ENCODE measurements at places on chromosomes 5 and 9.

GRCh38 chr9:217950-218349 lies 3.3 kb downstream of the DOCK8 start:
- no peak for DNase-seq

DNA sequence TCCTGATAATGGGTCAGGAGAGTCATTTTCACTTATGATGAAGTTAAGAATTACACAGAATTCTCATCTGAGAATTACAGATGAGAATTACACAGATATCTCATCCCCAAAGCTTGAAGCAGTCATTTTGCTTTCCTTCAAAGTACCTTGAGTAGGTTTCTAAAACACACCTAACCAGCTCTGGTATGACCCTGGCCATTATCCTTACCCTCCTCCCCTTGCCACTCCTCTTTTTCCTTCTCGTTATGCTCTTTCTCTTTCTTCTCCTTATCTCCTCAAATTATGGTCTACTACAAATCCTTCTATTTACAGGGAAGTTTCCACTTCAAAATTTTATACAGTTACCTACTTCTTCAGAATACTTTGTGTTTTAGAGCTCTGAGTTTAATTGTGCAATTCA lies 44.5 kb downstream of the MEF2C start:
- no peak for DNase-seq

GRCh38 chr5:160467555-160468362 lies 46.1 kb downstream of the PTTG1 start:
- peak; percentile 75 for DNase-seq

DNA sequence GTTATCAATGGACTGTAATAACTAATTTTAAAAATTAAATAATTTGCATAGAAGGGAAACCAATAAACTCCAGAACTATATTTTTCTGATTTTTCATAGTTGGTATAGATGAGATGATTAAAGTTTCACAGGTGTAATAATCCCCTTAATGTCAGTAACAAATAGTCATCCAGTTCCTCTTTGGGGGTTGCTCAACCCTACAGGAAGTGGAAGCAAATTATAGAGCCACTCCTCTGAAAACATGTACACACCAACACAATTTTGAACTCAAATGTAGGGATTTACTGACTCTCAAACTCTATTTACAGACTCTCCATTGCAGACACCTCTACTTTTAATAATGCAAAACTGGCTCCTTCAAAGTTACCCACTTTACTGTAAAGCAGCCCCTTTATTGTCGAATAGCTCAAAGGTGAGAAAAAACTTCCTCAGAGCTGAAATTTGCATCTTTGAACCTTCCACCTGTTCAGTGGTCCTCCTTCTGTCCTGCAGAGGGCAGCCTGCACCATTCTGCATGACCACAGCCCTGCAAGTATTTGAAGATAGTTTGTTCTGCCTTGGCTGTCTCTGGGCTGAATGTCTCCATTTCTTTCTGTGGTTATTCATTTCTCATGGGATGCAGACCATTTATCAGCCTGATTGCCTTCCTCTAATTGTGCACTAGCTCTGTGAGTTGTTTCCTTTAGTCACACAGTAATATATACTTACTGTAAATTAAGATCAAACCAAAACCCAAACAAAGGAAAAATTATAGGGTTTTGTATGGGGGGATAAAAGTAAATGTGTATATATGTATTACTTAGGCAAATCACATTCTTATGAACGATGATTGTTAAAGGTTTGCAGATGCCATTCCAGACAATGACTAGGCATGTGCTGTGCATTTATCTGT lies 383.2 kb upstream of the SGCD start:
- peak; percentile 72 for DNase-seq

DNA sequence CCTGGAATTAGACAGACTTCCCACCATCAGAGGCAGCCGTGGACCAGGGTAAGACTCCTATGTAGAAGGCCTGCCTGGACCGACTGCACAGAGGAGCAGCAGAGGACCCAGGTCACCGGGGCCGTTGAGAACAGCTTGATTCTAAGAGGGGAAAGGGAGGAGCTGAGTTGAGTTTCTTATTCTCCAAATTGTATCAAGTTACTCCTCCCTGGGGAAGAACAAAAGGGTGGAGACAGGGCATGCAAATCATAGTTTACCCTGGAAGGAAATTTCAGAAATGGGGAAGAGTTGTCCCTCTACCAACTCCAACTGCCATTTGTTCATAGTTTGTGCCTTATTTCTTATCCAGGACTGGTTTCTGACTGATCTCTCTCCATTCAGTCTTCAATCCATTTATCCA lies 20.9 kb upstream of the SLC31A2 start:
- no peak for DNase-seq

DNA sequence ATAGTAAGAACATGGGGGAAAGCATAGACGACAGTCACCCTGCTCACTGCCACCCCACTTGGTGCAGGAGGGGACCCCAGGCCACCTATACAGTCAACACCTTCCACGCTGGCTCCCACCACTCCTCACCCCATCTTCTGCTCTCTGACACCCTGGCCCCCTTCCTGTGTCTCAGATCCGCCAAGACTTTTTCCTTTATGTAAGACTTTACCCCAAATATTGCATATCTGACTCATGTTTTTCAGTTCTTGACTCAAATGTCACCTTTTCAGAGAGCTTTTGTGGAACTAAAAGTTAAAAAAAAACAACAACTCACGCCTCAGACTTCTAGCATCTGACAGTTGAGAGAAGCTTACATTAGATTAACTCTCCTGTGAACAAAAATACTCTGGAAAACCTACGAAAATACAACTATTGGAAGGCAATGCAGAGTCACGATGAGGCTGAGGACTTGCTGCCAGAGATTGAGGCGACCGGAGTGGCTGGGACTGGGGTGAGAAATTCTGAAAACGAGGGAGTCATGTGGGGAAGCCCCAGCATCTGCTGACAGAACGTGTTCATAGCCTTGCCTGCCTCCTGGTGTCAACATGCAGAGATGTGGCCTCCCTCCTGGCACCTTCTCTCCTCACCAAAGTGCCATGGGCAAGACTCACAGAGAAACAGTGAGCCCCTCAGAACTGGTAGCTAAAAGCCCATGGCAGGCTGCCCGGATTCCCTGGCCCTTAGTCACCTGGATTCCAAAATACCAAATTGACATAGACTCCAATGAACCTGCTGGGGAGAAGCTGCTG lies 22.4 kb upstream of the FCN2 start:
- peak; percentile 82 for DNase-seq

DNA sequence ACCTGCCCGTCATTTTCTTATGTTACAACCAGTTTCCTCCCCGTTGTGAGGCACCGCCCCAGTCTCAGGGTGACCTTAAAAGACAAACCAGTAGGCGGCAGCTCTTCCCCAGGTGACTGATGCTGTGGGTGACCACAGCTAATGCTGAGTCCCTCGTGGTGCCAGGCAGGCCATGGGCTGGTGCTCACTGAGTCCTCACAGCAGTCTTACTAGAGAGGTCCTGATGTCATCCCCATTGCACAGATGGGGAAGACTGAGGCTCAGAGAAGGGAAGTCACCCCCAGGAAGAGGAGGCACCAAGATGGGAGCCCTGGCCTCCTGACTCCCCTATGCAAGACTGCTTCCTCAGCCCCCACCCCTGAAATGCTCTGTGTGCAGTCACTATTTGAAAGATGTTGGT lies 978 bp downstream of the CFAP157 start:
- DNase-seq = peak; percentile 32

- DNase-seq = no peak
These were observed 57.7 kb downstream of the PDE6A start for GRCh38 chr5:149886692-149887470.

- DNase-seq = no peak
These were observed 4.9 kb downstream of the AKNA start for GRCh38 chr9:114382699-114383520.

- no peak for DNase-seq
These were observed 171.0 kb downstream of the RMI1 start for GRCh38 chr9:84151640-84152039.

DNA sequence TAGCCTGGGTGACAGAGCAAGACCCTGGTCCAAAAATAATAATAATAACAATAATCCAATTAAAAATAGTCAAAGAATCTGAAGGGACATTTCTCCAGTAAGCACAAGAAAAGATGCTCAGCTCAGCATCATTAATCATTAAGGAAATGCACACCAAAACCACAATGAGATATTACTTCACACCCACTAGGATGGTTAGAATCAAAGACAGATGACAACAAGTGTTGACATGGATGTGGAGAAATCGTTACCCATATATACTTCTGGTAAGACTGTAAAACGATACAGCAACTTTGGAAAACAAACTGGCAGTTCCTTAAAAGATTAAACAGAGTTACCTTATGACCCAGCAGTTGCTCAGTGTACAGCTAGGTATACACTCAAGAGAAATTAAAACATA lies 5.3 kb upstream of the FANCG start:
- no peak for DNase-seq

- no peak for DNase-seq
These were observed 508.2 kb downstream of the CETN3 start for GRCh38 chr5:89901346-89901745.

- DNase-seq = no peak
These were observed 709.3 kb upstream of the RGMB start for GRCh38 chr5:98064118-98064685.

- DNase-seq = no peak
These were observed 182.2 kb upstream of the ANKRD55 start for GRCh38 chr5:56415356-56415765.

DNA sequence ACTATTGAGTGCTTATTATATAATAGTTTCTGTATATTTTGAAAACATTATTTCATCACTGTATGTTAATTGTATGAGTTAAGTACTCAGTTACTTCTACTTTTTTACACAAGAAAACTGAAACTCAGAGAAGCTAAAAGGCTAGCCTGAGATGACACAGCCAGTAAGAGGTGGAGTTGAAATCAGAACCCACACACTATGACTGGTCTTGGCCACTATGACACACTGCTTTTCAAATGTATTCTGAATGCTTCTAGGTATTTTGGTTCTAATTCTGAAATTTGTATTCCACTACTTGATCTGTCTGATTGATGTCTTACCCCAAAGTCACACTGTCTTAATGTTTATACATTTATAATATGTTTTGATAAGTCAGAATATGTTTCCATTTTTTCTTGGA lies 181.8 kb downstream of the ZDHHC21 start:
- DNase-seq = no peak

DNA sequence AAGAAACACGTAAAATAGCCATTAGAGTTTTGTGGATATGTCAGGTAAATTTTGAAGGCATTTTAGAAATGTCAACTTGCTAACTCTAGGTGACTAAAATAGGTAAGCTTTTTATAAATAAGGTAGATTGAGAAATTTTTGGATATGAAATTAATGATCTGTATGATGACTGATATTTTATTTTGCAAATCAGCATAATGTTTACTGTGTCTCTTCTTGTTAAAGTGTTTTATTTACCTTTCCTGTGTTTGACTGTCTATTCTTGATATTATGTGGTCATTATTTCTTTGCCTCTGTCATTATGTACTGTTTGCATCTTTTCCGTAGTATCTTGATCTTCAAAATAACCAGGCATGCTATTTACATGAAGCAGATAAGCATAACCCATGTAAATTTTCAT lies 58.4 kb downstream of the ZCCHC7 start:
- DNase-seq = no peak

GRCh38 chr9:21996858-21997257 lies 2.3 kb downstream of the CDKN2B-AS1 start:
- DNase-seq = no peak

DNA sequence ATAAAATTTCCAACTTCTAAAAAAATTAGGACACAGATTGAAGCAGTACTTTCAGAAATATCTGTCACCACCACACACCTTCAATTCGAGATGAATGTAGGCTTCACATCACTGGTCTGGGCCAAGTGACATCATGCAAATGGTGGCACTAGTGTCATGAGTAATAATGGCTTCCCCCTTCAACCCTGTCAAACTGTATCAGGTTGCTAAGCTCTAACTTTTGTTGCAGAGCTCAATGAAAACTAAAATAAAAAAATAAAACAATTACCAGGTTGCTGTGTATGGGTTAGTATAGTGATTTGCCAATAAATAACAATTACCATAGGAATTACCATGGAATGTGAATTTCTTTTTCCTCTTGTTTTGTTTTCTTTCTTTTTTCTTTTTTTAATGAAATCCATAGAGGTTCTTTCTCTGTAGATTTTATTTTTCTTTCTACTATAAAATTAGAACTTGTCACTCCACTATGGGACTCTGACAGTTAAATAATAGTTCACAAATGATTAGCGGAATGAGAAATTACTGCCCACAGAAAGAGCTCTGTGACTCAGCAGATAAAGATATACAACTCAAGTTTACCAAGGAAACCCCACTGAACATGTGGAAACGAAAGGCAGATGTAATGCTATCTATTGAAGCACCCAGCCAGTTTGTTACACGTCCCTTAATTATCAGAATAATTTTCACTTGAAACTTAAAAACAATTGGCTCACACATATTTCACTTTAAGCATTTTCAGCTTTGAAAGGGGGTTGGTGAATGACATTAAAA lies 783.8 kb upstream of the WWC1 start:
- DNase-seq = no peak

DNA sequence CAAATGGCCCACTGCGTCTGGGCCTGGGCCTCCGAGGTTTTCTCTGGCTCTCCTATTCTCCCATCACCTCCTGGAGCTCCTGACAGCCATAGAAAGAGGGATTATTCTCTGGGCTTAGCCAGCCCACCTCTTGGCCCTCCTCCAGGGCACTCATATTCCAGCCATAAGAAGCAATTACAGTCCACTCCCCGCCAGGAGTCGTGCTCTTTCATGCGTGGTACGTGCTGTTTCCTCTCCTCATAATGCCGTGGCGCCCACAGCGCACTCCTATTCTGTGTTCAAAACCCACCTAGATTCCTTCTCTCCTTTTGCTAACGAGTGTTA lies 240.8 kb upstream of the ZNF462 start:
- no peak for DNase-seq

- DNase-seq = peak; percentile 85
These were observed 394.8 kb upstream of the MEF2C start for GRCh38 chr5:89277816-89278215.
